Esophagus mucosa (tissue), 1 donor: ENCODE measurements at places on chromosomes 5 and 9.

- ATAC-seq, result no peak
Measured at GRCh38 chr5:63916786-63917185, 45.5 kb downstream of the HTR1A start.

- no peak for ATAC-seq
Measured at GRCh38 chr5:74212336-74212735, 428.2 kb downstream of the ENC1 start.

- ATAC-seq, result no peak
Measured at GRCh38 chr5:171783051-171783450, 2.6 kb upstream of the SMIM23 start.

- no peak for ATAC-seq
Measured at GRCh38 chr9:125696106-125696647, 10.8 kb downstream of the MAPKAP1 start.

- ATAC-seq, result peak; percentile 85
Measured at GRCh38 chr5:151164687-151165392, 7.3 kb upstream of the ANXA6 start.

GRCh38 chr9:22413884-22414283 lies 32.7 kb upstream of the DMRTA1 start:
- no peak for ATAC-seq

DNA sequence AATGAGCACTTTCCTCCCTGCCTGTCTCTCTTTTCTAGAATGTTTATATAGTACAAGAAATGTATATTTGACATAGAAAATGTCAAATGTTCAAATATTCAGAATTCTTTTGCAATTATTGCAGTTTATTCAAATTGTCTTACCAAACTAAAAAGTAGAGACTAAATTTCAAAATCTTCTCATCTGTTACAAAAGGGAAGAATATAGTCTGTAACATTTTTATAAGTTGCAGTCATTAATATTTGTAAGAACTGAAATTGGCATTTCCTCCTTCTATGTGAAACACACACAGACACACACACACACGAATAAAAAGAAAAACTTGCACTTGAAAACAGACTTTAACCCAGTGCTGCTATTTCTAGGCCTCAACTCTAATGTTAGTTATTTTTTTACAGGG lies 56.4 kb downstream of the NR3C1 start:
- no peak for ATAC-seq

DNA sequence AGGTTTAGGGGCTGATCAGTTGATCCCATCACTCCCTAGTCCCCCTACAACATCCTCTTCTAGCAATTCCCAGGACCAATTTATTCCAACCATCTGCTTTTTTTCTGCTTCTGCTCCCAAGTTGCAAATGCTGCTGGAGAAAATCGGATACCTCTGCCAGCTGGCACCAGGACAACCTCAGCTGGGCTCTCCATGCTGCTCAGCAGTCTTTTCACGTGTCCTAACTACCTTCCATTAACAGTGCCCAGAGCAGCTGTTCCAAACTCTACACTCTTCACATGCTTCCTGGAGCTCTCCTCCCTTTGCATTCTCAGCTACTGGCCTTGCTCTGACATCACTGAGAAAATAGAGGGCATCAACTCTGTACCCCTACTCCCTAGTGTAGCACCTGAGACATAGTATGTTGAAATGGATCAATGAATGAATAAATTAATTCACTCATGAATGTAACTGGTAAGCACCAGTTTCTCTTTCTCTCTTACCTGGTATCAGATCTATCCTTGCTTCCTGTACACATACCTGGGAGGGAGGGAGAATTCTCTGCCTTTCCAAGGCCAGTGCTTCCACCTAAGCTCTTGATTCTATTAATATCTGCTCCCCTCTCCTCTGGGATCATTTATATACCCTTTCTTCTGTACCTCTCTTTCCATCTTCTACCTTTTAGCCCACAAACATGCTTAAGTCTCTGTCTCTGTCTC lies 191.0 kb downstream of the RAB3C start:
- ATAC-seq, result no peak

DNA sequence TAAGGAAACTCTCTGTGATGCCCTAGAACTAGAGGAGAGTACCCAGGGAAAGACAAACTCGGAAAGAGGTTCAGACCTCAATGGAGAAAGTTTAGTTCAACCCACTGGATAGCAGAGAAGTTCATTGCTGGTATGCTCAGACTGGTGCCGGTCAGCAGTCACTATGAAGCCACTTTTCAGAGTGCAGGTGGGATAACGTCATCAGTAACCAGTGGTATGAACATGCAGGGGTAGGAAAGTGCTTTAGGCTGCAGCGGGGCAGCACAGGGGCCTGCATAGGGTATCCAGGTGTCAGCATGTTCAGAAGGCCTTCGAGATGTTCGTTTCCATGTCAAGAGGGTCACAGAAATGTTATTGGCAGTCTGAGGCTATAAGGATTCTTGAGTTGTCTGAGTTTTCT lies 20.8 kb upstream of the ANKRD55 start:
- ATAC-seq, result no peak

DNA sequence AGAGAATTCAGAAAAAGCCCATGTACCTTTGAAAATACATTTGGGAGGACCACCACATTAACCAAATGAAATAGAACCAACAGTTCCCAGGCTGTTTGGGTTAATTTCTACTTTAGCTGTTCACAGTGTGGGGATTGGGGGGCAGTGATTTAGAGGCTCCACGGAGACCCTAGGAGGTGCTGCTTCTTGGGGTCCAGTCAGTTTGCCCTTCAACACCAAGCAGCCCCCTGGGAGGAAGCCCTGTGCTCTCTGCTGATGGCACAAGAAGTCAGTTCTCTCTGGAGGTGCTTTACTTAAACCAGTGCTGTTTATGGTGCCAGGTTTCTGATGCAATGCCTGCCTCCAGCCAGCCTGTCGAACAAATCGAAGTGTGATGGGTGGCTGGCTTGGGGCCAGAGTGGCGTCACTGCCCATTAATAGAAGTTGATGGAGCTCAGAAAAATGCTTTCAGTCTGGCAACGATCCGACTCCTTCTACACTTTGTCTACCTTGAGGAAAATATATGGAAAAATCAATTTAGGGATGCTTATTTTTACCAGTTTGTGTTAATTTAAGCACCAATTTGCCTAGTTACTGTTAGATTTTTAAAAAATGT lies 134.0 kb downstream of the SNX18 start:
- peak; percentile 68 for ATAC-seq
